Iris pigment epithelial cell (primary cell): ENCODE measurements at places on chromosomes 13 and 19.

- no peak for DNase-seq
These were observed 852 bp upstream of the SHISA7 start for GRCh38 chr19:55443824-55444480.

DNA sequence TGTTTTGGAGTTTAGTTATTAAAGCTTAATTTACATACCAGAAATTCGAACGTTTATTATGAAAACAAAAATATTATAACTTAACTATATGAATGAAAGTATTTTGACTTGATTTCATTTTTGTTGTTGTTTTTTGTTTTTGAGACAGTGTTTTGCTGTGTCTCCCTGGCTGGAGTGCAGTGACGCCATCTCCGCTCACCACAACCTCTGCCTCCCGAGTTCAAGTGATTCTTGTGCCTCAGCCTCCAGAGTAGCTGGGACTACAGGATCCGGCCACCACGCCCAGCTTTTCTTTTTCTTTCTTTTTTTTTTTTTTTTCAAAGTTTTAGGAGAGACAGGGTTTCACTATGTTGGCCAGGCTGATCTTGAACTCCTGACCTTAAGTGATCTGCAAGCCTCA lies 392.6 kb downstream of the PCDH17 start:
- DNase-seq = no peak

DNA sequence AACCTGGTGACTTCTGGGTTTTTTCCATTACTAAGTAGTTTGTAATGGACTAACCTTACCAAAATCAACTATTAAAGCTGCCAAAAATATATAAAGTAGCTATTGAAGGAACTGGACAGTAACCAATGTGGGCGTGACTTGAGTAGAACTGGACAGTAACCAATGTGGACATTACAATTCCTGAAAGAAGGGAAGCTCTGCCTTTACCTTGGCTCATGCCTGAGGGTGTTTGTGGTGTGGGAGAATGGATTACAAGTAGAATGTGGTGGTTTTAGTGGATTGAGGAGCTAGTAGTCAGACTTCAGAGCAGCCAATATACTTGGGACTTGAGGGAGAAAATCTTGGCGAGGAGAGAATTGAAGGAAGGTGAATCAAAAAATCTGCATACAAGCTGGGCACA lies 17.5 kb downstream of the LRRC63 start:
- DNase-seq = no peak

DNA sequence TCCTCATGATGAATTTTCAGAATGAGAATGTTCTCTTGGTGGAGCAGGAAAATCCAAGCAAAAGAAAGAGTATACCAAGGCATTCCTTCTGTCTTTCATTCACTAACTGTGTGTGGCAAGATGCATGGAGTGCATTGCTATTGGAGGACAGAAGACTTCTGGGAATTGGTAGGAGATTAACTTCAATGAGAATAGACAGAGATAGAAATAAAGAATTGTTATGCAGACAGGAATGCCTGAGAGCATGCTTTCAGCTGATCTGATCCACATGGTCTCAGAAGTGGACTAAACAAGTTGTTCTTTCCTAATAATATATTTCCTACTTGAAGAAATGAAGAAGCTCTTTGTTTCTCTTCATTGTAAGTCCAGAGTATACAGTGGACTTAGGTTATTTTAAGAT lies 303.6 kb downstream of the MYO16 start:
- no peak for DNase-seq

GRCh38 chr13:109985871-109986450 lies 199.6 kb upstream of the IRS2 start:
- no peak for DNase-seq

DNA sequence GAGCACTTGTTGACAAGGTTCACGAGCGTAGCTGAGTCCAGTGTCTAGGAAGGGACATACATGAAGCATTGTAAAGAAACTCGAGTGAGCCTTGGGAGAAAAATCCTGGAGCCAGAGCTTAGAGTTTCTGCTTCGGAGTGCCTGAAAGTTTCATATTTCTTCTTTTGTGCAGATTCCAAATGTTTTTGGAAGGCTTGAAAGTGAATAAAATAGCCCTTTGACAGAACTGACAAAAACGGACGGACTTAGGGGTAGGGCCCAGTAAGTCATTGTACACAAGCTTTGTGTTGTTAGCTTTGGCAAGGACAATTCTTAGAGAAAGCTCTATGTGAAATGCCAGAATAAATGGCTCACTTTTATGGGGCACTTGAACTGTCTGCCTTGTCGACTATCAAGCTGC lies 2.8 kb downstream of the RNF113B start:
- peak; percentile 23 for DNase-seq

GRCh38 chr13:109778102-109778542 lies 8.3 kb downstream of the IRS2 start:
- DNase-seq = peak; percentile 74

- no peak for DNase-seq
These were observed 553.1 kb downstream of the IRS2 start for GRCh38 chr13:109233293-109233692.

DNA sequence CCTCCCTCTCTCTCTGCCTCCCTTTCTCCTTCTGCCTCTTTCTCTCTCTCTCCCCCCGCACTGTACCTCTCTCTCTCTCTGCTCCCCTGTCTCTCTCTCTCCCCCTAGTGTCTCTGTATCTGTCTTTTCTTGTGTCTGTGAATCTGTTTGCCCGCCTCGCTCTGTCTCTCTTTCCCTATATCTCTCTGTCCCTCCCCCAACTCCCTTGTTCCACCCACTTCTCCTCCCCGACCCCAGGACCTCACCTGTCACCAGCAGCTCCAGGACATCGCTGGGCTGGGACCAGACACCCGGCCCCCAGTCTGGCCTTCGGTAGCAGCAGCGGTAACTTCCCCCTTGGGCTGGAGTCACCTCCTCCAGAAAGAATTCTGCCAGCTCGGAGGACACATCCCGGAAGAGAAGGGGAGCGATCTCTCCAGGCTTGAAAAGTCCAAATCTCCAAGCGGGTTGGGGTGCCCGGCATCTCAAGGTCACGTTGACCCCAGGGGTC lies 3.9 kb downstream of the OSCAR start:
- DNase-seq = peak; percentile 62

DNA sequence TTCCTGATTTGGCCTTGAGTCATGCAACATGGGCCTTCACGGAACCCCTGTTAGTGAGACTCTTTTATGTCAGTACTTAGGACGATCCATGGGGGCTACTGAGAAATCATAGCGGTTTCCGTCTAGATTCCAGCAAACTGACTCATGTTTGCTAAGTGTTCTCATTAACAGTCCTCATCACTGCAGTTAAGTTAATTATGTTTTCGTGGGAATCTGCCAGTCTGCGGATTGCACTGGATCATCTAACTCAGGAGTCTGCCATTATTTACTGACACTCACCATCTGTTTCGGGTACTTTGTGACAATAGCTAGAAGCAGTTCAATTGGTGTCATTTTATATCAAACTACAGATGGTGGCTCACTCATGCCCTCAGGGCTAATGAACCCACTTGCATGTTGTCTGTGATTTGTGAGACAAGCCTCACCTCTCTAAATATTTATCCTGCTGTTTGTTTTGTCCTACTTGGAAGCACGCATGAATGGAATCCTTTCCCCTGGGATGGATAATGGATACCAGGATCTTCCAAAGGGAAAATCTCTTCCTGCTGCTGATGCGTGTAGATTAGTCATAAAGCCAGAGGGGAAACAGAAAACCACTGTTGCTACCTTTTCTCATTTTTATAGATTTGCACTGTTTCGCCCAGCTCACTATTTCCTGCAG lies 61.8 kb downstream of the RAB20 start:
- DNase-seq = peak; percentile 31

- DNase-seq = no peak
These were observed 1.4 kb downstream of the ZNF324 start for GRCh38 chr19:58468216-58468839.

DNA sequence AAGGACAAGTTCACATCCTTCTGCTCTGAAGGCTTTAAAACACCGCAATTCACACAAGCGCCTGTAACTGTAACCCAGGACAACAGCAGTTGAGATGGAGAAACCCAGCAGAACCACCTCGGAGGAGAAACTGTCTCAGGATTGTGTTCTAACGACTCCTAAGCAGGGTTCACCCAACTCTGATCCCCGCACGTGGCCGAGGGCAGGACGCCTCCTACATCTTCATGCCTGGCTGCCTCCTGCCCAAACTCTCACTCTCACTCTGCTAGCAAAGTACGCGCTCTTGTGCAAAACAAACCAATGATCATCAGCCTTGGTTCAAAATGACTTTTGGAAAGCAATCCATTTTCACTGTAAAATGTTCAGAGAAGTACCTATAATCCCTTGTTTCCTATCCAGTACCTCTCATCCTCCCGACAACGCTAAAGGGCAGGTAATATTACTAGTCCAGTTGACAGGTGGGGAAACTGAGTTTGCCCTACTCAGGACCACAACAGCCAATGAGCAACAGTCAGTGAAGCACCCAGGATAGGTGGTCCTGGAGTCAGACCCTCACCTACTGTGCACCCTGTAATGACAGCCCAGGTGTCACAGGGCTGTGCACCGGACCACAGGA lies 25.6 kb downstream of the EPS15L1 start:
- DNase-seq = no peak

GRCh38 chr13:42478531-42479156 lies 95.3 kb upstream of the TNFSF11 start:
- peak; percentile 71 for DNase-seq

GRCh38 chr19:48999481-49000325 lies 6.0 kb downstream of the RUVBL2 start:
- DNase-seq = peak; percentile 77

- DNase-seq = no peak
These were observed 5.9 kb downstream of the MTMR6 start for GRCh38 chr13:25281193-25281934.

DNA sequence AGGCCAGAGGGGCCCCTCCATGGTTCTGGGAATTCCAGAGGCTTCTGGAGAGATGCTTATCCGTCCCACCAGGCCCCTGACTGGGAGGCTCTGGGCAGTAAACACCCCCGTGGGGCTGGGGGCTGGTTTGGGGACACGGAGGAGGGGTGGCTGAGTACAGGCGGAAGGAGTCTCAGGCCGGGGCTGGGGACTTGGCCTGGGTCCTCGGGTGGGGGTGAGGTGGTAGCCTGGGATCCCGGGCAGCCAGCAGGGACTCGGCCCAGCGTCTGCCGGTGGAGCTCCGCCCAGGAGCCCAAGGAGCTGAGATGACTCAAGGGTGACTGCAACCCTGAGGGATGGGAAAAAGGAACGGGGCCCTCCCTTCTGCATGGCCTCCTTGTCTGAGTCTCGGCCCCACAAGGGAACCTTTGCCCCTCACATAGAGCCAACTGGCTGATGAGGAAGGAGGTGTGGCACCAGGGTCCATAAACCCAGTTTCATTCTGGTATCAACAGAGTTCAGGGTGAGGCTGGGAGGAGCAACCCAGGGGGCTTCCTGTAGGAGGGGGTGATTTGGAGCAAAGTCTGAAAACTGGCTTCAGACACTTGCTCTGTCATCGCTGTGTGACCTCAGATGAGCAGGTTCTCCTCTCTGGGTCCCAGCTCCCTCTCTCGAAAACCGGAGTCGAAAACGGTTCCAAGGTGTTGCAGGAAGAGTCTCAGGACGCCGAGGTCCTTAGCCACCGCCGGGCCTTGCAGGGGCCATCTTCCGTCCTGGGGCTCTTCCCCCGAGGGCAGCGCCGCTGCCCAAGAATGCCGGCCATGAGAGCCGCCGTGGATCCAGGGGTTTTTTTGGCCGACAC lies 809 bp downstream of the MISP start:
- peak; percentile 85 for DNase-seq

DNA sequence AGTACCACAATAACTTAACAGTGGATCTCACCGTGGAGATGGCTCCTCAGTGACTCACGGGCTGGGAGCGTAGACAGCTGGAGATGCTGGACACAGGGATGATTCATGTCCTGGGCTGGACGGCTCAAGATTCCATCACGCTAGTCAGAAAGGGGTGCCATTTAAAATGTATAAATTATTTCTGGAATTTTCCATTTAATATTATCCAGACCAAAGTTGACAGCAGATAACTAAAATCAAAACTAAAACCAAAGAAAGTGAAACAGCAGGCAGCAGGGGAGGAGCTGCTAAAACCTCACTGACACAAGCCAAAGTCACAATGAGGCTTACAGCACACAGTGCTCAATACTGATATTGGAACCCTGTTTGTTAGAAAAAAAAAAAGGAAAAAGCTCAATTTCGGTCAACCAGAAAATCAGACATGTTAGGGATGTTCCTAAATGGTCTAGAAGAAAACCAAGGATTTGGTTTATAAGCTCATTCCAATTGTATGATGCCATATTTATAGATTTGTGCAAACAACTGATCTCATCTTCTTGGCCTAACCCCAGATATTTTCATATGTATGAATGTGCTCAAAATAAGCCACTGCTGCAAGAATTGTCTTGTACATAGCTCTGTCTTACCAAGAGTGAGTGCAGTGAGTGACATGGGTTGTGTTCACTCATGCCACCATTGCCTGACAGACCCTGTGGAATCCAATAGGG lies 111.8 kb downstream of the SACS start:
- peak; percentile 98 for DNase-seq

DNA sequence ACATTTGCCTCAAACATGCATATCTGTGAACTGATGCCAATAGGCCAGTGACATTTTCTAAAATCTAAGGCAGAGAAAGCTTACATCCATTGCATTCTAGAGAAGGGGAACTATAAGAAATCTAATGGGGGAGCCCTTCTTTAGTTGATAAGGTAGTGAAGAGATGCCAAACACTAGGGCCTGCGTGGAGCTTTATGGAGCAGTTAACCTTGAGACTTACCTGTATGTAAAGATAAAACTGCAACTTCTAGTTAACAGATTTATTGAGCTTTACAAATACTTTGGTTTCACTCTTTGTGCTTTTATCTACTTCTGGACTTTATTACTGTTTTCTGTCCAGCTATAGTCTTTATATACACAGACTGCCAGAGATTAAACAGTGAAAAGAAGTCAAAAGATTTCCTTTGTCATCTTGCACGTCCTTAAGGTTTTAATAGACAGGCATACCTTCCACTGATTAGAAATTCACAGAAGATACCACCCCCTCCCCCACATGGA lies 457.6 kb downstream of the KLF12 start:
- no peak for DNase-seq

GRCh38 chr13:23813635-23814034 lies 75.6 kb downstream of the MIPEP start:
- no peak for DNase-seq

GRCh38 chr19:50233308-50233910 lies 30.0 kb downstream of the MYH14 start:
- DNase-seq = no peak

DNA sequence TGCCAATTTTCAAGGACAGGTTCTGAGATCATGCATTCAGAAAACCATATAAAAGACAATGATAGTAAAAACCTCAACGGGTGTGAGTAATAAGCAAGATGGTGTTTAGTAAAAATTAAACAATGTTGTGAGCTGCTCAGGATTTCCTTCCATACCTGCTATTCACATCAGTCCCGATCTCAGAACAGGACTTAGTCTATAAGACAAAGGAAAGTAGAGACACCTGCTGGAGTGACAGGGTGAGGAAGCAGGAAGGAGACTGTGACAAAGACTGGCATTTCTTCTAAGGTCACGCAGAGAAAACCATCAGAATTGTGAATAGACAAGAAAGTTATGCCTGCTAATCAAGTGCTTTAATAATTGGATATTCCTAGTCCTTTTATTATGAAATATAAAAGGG lies 648.0 kb downstream of the DACH1 start:
- peak; percentile 1 for DNase-seq
